ENCODE measurements at places on chromosomes 7 and 10.
A peak's percentile ranks its signal among the peaks of the same experiment; 100 is the strongest.

DNA sequence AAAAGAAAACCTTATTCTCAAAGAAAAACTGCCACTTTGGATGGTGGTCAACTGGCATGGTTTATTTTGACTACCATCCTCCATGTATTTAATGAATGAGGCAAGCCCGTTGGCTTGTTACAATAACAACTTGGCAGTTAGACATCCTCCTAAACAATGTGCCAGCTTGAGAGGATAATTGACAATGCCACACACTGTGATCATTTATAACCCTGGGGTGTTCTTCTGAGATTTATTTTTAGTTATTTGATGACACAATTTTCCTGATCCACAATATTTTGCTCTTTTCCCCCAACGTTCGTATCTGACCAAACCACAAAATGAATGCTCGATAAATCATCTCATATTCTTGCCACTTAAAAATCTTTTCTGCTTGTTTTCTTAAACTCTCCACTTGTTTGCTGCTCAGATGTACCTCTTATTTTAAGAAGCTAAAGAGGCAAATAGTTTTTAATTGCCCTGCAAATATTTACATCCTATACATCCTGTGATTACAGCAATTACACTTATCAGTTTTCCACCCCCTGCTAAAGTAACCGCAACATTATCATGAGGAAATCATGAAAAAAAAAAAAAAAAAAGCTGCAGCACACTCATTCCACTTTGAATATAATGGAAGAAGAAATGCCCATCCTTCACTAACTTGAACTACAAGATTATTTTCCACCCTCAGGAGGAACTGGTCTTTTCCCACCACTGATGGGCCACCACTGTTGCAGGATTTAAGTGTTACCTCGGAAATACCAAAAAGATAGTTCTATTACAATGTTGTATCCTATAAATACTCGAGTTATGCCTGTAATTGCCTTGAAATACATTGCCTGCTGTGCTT lies 119.9 kb downstream of the MBL2 start:
- no peak for DNase-seq

DNA sequence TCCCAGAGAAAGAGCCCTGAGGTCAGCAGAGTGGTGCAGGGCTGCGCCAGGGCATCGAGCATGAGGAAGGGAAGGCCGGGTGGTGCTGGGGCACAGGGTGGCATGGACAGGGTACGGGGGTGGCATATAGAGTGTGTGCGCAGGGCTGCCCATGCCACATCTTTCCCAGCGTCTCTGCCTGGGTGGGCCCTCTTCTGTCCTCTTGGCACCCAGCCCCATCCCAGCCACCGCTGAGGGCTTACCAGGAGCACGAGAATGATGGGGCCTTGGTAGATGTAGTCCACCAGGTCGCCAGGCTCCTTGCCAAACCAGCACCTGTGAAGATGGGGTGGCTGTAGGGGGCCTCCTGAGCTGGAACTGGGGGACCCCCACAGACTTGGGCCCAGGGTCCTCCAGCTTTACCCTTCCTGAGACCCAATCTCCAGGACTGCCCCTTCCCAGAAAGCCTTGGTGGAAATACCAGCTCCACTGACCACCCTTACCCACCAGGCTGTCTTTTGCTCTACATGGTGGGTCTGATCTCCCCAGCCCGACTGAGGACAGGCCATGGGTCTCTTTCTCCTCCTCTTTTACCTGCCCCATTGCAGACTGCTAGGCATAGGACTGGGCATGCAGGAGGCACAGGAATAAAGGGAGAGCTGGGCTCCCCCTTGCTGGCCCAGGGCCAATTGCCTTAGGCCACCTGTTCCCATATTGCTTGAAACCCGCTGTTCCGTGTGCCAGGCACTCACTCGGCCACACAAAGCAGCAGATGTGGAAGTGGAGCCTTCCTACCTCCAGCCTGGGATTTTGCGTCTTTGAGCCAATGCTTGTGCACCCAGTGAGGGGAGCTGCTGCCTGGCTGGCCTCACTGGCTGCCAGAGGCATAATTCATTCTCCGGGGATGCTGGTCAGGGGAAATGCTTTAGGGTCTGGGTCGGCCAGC lies 21.7 kb downstream of the CRHR2 start:
- no peak for DNase-seq

DNA sequence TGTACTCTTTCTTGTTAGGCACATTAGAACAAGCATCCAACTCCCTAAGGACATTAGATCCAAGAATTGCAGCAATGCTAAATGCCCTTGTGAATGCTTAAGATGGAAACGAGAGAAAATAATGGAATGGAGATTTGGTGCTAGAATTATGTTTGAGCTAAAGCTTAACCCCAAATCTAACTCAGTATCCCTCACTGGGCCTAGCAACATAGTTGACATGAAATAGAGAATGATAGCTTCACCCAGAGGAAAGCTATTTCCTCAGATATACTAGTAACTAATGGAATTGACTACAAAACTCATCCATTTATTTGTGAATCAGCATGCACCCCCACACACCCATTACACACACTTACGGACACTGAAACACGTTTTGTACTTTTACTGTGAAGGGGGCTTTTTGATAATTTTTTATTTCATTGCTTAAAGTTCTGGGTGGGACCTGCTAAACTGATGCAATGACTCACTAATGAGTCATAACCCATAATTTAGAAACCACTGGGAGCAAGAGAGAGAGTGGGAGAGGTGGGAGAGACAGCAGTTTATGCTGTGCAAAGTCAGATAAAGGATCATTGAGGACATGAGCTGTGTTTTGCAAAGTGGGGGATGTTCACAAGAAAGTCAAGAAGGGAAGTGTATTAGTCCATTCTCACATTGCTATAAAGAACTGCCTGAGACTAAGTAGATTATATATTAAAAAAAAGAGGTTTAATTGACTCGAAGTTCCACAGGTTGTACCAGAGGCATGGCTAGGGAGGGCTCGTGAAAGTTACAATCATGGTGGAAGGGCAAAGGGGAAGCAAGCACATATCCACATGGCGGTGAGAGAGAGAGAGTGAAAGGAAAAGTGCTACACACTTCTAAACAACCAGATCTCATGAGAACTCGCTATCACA lies 382.7 kb downstream of the SFMBT2 start:
- no peak for DNase-seq

GRCh38 chr7:122970740-122971725 lies 24.5 kb downstream of the TAS2R16 start:
- DNase-seq: no peak

DNA sequence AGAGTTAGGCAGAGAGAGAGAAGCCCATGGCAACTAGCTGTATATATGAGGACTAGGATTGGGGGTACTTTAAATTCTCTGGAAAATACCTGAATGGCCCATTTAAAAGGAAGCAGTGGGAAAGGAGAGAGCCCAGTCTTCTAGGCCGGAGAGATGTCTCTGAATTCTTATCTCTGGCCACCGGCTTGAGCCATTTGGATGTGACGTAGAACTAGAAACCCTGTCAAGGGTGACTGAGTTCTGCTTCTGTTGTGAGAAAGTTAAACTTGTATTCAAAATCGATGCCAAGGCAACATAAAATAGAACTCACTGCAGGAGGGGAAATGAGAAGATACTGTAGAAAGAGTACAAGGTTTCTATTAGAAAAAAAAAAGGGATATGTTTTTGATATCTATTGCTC lies 6.3 kb upstream of the GSTK1 start:
- DNase-seq: no peak

DNA sequence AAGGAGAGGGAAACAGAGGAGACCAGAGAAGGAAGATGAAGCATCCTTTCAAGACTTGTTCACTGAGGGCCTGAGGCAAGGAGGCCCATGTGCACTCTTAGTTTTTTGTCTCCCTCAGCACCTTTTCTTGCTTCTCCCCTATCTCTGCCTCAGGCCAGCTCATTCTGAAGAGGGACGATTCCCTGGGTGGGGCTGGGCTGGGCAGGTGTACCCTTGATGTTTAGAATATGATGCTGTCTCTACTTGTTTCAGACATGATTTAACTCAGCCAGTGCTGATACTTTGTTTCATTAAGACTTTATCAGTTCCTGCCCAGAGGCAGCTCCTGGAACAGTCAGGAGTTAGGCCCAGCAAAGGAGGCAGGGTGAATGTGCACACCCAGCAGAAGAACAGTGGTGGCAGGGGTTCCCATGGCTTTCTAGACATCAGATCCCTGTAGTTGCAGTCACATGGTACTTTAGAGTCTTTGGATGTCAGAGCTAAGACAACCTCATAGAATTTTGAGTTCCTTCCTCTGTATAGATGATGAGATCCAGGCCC lies 3.4 kb downstream of the PRXL2A start:
- no peak for DNase-seq

DNA sequence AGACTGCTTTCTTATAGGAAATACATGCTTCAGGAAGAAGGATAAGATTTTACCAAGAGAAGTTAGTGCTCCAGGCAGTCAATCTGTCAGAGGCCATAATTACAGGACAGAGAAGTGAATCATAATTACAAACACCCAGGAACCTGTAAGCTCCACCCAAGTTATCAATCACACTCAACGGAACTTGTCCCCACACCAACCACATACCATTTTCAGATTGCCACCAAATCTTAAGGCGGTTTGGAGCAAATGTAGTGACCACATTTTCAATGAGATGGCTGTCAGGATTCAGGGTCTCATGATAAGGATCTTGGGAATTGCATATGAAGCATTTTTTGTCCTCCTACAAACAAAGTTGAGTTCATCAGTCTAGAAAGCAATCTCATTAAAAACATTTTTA lies 4.8 kb downstream of the LAMB1 start:
- no peak for DNase-seq

DNA sequence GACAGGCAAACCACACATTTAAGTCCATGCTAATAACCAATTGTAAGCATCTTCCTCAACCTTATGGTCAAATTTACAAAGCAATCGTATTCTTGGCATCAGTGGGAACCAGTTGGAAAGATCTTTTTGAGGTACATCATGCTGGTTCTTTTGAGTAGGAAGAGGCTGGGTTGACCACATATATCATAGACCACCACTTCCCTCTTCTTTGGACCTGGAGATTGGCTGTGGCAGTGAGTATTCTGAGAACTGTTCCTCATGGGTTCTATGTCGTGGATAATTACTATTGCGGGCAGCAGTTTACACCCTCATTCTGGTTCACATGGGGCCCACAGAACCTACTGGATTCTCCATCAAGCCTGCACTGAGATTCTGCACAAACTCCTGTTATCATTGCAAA lies 35.5 kb upstream of the C1GALT1 start:
- no peak for DNase-seq

DNA sequence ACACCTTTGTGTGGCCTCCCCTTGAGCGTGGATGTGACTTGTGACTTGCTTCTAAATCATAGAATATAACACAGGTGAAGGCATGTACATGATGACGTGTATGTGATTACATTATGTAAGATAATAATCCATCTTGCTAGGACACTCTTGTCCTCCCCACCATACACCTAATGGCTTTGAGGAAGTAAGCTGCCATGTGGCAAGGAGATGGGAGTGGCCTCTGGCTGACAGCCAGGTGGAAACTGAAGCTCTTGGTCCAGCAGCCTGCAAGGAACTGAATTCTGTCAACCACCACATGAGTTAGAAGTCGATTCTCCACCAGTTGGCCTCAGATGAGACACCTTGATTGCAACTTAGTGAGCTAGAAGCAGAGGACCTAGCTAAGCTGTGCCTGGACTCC lies 67.4 kb upstream of the ELN start:
- DNase-seq: no peak

GRCh38 chr7:45162943-45163691 lies 5.5 kb downstream of the RAMP3 start:
- DNase-seq: no peak

GRCh38 chr7:23184709-23185359 lies 3.0 kb downstream of the NUP42 start:
- DNase-seq: no peak

DNA sequence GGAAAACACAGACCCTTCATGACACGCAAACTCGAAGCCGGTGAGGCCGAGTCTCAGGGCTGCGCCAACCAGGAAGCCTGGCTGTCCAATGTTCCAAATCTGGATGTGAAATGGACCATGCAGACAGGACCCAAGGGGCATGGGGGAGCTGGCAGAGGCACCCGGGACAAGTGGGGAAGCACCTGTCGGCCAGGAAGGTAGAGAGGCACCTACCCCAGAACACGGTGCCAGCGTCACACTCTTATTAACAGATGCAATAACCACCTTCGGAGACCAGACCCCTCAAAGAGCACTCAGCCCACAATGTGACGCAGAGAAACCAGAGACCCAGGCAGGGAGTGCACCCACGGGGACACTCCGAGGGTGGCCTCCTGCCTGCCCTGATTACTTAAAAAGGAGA lies 88.3 kb upstream of the PDGFA start:
- peak; percentile 33 for DNase-seq

GRCh38 chr10:125218967-125219366 lies 58.6 kb upstream of the CTBP2 start:
- no peak for DNase-seq

DNA sequence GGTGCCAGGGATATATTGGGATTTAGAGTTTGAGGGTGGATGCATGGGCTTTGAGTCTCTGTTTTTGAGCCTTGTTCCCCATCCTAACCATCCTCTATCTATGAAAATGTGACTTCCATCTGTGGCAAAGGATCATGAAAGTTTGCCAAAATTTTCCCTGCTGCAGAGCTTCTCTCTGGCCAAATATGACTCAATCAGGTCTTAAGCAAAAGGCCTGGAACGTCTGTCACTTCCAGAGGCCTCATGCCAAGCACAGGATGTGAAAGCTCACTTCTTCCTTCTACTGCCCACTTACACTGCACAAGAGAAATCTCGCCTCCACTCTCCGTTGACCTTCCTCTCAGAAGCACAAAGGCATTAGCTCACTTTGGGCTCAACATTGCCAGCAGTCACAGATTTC lies 696.9 kb upstream of the NRP1 start:
- DNase-seq: no peak

DNA sequence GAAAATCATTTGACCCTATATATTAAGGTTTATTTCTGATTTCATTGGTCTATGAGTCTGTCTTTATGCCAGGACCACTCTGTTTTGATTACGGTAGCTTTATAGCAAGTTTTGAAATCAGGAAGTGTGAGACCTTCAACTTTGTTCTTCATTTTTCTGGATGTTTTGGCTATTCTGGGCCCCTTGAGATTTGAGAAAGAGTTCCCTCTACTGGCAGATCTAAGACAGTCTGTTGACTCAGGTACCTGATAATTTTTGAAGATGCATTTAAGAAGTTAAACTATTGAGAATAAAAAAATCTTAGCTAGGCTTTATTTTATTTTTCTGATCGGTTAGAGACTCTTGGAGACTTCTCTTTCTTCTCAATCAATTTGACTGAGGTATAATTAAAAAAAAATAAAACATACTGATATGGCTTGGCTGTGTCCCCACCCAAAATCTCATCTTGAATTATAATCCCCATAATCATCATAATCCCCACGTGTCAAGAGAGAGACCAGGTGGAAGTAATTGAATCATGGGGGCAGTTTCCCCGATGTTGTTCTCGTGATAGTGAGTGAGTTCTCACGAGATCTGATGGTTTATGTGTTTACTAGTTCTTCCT lies 209.2 kb downstream of the SNX10 start:
- no peak for DNase-seq
